ENCODE measurements at places on chromosomes 5 and 9.

GRCh38 chr9:111740739-111741138, 54.0 kb downstream of the SHOC1 start:
- DNase-seq: no peak

GRCh38 chr5:78724061-78724460, 75.5 kb upstream of the LHFPL2 start:
- no peak for DNase-seq

DNA sequence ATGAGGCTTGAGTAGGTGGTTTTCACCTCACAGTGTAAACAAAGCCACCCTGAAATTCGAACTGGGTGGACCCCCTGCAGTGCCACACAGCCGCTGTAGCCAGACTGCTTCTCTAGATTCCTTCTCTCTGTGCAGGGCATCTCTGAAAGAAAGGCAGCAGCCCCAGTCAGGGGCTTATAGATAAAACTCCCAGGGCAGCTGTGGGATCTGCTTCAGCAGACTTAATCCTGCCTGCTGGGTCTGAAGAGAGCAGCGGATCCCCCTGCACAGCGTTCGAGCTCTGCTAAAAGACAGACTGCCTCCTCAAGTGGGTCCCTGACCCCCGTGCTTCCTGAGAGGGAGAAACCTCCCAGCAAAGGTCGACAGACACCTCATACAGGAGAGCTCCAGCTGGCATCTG, 71.4 kb downstream of the CARTPT start:
- no peak for DNase-seq

DNA sequence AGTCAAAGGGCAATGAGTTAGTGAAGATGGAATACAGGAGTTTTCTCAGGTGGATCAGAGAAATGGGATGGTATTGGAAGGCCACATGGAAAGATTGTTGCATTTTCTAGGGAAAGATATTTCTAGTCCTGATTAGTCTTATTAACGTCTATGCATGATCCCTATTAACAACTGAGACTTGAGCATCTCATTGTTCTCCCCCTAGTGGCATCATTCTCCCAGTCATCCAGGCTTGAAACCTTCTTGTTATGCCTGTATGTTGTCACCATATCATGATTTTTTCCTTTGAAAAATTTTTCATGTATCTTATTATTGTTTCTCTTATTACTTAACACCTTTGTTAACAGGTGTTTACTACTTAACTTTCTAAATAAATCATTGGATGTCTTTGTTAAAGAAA, 34.4 kb downstream of the KIF2A start:
- DNase-seq: no peak

DNA sequence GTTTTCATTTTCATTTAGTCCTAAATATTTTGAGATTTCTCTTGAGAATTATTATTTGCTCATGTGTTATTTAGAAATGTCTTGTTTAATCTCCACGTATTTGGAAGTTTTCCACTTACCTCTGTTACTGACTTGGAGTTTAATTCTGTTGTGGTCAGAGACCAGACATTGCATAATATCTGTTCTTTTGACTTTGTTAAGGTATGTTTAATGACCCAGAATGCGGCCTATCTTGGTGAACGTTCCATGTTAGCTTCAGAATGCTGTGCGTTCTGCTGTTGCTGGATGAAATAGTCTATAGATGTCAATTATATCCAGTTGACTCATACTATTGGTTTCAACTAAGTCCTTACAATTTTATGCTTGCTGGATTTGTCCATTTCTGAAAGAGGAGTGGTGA, 325.3 kb upstream of the TARS1 start:
- no peak for DNase-seq

GRCh38 chr5:93622240-93622885, 39.3 kb downstream of the NR2F1 start:
- no peak for DNase-seq

DNA sequence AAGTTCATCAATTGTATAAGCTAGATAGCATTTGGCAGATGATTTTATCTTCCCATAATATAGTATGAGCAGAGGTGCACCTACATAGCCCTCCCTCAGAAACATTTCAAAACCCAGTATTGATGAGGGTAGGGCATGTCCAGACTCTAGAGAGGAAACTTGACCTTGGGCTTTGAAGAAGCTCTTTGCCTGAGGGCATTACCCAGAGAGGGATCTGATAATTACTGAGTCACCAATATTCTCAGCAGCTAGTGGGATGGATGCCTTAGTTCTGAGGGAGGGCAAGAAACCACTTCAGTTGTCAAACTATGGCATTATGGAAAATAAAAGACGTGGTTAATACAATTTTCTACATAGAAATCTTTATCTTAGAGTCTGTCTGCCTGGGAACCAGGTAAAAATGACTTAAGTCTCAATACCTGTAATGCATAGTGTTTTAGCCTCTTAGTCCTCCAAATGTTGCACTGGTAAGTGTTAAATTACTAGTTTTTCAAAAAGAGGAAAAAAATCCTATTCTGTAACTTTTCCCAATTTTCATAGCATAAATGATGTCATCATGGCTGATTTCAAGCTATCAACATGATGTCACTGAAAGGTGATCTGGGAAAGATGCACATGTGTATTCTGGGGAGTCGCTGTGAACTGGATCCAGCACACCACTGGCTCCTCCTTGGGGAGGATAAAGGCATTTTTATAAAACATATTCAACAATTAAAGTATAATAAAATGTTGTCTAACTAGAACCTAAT, 809.0 kb downstream of the KCTD16 start:
- no peak for DNase-seq

DNA sequence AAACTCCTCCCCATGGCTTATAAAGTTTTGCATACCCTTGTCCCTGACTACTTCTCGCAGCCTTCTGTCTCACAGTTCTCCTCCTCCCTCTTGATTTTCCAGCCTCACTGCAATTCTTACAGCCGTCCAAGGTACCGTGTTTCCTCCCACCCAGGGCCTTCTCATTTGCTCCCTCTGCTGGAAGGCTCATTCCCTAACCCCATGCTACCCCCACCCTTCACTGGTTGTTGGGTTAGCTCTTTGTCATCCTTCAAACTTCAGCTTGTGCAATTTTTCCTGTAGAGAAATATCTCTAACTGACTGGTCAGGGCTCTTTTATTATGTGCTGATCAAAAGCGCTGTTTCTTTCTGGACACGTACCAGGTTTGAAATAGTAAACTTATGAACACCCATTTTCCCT, 329.2 kb downstream of the EBF1 start:
- no peak for DNase-seq

DNA sequence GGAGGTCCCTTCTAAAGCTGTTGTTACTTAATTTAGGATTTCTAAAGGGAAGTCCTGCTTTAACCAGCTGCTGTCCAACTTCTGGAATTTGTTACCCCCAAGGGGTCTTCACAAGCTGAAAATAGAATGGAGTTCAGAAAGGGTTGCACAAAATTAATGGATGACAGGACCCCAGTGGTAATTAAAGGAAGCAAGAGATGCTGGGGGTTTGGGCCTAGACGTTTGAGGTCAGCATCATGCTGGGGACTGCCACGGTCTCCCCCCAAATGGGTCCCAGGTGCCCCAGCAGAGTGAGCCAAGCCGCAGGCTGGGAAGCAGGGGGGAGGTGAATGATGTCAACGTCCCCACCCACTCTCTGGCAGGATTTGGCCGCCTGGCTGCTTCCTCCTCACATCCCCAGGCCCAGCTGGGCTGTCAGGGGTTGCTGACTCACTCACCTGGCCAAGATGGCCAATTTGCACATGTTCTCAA, 97.5 kb upstream of the ARAP3 start:
- DNase-seq: no peak

DNA sequence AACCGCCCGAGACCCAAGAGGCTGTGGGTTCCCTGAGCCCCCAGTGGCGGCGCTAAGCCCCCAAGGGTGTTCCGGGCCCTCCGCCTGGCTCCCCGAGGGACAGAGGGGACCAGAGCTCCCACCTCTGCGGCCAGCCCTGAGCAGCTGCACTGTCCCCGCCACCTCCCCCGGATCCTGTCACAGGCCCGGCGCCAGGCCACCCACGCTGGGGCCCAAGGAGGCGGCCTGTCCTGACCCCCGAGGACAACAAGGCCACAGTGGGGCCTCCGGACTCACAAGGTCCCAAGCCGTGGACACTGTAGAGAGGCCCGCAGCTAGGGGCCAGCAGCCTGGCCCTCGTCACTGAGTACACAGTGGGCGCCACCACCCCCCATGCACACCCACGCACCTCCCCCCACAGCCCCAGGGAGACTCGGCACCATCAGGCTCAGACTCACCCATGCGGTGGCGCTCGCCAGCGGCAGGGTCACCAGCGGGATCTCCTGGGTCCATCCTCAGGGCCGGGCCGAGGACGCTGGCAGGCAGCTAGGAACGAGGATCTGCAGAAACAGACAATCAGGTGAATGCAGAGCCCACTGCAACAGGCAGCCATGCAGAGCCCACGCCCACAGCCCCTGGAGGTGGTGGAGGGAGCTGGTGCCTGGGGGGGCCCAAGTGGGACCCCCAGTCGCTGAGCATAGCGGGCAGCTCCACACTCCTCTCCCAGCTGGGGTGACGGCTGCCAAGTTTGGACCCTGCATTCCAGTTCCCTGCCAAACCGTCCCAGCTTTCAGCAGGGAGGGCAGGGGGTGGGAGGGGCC, 27.9 kb downstream of the EXD3 start:
- no peak for DNase-seq

GRCh38 chr5:106288979-106289378, 1381.8 kb downstream of the EFNA5 start:
- no peak for DNase-seq

GRCh38 chr5:150131978-150132694, 23.5 kb downstream of the PDGFRB start:
- no peak for DNase-seq

DNA sequence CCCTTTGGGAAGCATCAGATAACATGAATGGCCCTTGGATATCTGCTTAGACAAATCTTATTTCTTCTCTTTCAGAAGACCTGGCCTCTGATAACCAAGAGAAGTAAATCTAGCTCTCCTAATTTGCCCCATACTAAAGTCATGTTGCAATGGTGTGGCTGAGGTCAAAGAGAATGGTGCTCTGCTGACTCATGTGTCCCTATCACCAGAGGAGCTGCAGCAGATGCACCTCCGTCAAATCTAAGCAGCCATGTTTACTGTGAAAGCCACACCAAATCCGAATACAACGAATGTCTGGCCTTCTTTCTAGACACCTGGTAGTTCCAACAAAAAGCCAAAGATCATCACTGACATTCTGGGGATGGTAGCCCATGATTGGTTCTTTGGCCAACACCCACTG, 23.2 kb downstream of the RETREG1 start:
- DNase-seq: no peak
